ENCODE measurements at places on chromosomes 5 and 9.

GRCh38 chr5:149852641-149853330 is 91.8 kb downstream of the PDE6A start:
- DNase-seq: peak; percentile 66

GRCh38 chr9:36208521-36209253 is 18.0 kb downstream of the CLTA start:
- no peak for DNase-seq

GRCh38 chr9:88540251-88540763 is 5.3 kb downstream of the NXNL2 start:
- no peak for DNase-seq

DNA sequence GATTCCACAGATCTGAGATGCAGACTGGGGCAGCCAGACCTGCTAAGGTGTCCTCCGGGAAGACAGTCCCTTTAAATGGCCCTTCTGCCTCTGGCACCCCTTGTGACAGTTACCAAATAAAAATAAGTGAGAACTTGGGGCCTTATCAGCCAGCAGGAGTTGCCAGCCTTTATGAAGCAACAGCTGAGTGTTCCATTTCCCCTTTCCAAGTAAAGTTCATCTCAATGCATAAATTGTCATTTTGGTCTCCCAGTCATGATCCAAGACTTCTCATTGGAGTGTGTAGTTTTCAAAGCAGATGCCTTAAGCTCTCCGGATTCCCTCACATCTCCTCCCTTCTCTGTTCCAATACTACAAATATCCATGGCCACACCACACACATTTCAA is 4.1 kb downstream of the PTCH1 start:
- DNase-seq: no peak

GRCh38 chr5:179438011-179438441 is 92.8 kb upstream of the ADAMTS2 start:
- DNase-seq: no peak

GRCh38 chr9:27548055-27548741 is 18.6 kb upstream of the MOB3B start:
- no peak for DNase-seq

- DNase-seq: no peak
Observed at GRCh38 chr9:123081824-123082223, 48.4 kb downstream of the GPR21 start.

DNA sequence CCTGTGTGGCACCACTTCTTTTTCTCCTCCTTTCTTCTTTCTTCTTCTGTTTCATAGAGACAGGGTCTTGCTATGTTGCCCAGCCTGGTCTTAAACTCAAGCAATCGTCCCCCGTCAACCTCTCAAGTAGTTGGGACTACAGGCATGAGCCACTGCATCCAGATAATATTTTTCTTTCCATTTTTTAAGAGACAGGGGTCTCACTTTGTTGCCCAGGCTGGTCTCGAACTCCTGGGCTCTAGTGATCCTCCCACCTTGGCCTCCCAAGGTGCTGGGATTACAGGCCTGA is 47.4 kb upstream of the IER5L start:
- no peak for DNase-seq

GRCh38 chr5:107671742-107672210 is 1.0 kb upstream of the EFNA5 start:
- DNase-seq: peak; percentile 68

GRCh38 chr5:4883360-4883759 is 256.8 kb upstream of the ADAMTS16 start:
- DNase-seq: no peak

GRCh38 chr9:130498918-130499698 is 54.3 kb downstream of the ASS1 start:
- DNase-seq: peak; percentile 16

- no peak for DNase-seq
Observed at GRCh38 chr9:93532141-93532540, 44.2 kb upstream of the PHF2 start.

DNA sequence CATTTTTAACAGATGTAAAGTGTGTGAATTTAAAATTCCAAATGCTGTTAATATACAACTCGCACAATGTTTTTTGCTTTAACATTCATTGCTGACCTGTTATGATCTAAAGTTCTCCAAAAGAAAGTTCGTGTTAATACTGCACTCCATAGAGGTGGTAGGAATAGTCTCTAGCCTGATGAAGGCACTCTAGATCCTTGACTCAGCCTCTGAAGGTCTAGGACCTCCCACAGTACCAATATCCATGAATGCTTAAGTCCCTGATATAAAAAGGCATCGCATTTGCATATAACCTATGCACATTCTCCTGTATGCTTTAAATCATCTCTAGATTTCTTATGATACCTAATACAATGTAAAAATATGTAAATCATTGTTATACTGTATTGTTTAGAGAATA is 213.6 kb downstream of the EFNA5 start:
- DNase-seq: no peak

DNA sequence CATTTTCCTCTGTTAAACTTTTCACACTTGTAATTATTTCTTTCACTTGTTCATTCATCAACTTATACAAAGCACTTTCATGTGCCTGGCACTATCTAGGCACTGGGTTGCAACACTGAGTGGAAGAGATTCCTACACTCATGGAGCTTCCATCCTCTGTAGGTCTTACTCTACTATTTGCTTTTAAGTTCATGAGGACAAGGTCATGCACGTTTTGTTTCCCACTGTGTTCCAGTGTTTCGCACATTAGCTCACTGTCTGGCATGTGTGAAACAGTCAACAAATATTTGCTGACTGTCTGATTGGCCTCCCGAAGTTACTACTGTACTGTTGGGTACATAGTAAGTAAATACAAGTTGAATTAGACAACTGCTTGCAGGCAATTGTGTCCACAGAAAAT is 87.9 kb upstream of the IFNK start:
- no peak for DNase-seq

DNA sequence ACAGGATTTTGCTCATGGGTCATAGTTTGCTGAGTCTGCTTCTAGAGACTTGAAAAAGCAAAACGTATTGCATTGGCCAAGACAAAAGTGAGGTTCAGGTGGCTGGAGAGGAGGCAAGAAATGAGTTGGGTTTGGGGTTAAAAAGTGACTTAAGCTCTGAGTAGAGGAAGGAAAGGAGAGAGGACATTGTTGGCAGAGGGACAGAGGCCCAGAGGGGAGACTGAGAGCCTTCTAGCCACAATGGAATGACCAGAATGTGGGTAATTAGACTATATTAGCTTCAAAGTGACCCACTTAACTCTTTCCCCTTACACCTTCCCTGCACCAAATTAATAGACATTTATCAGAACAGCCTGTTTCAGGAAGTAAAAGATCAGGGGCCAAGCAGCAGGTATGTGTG is 188.4 kb downstream of the ZNF462 start:
- no peak for DNase-seq

- no peak for DNase-seq
Observed at GRCh38 chr9:128175102-128175563, 15.1 kb downstream of the BBLN start.

DNA sequence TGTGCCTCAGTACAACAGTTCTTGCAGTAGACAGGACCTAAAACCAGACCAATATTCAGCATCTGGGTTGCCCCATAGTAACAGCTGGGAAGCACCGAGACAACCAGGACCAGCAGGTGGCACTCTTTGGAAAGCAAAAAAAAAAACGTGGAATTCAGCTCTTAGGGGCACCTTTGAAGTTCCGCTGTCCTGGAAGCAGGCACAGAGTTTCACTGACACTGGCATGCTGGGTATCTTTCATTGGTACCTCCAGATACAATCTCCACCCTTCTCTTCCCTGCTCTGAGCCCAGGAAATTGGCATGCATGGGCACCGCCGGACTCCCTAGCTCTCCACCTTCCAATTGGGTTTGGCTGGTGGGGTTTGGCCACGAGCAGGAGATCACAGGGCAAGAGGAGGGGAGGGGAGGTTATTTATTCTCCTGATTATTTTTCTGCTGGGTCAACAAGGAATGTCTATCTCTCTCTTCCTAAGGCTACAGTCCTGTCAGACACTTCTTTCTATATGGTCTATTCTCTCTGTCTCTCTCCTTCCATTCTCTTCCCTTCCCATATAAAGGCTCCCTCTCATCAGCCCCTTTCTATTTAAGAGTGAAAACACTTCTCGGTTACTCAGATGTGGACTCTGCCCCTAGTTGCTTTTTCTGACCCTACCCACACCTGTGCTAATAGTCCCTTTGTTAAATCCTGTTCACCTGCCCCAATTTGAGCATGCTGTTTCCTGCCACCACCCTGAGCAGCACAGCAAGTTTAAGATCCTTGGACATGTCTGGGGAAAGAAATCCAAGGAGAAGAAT is 1.9 kb upstream of the IDNK start:
- no peak for DNase-seq

DNA sequence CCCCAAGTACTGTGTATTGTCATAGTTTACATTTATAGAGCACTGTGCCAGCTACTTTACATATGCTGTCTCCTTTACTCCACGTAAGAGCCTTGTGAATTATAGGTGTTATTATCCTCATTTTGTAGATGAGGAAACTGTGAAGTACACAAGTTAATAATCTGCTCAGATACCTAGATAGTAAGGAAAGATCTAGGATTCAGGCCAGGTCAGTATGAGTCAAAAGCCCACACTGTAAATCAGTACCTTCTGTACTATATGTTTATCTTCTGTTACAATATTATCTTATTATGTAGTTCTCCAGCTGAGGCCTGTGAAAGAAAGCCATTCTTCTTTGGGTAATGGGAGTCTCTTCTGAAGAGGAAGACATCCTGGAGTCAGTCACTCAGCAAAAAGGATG is 72.4 kb upstream of the TLX3 start:
- no peak for DNase-seq

DNA sequence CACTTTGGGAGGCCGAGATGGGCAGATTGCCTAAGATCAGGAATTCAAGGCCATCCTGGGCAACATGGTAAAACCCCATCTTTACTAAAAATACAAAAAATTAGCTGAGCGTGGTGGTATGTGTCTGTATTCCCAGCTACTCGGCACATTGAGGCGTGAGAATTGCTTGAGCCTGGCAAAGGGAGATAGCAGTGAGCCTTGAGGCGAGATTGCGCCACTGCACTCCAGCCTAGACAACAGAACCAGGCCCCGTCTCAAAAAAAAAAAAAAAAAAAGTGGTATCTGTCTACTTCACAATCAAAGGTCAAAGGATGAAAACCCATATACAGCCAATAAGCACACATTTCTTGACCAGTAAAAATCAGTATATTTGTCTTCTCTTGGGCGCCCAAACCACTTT is 728.5 kb upstream of the ADAMTS16 start:
- DNase-seq: no peak

- no peak for DNase-seq
Observed at GRCh38 chr5:36897616-36898015, 21.0 kb downstream of the NIPBL start.

DNA sequence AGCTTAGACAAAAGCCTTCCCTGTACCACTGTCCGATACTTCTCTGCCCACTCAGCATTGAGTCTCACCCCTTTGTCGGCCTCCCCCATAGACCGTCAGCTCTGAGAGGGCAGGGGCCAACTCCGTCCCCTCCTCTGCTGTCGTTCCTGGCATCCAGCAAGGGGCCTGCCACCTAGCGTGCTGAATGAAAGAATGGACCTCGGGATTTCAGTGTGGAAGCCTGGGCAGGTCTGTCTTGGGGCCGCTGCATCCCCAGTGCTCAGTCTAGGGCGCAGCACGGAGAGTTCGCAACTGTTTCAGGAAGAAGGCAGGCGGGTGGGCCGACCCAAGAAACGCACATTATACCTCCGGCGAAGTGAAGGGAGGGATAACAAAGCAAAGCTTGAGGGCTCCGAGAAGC is 1.5 kb upstream of the TOR1B start:
- no peak for DNase-seq

DNA sequence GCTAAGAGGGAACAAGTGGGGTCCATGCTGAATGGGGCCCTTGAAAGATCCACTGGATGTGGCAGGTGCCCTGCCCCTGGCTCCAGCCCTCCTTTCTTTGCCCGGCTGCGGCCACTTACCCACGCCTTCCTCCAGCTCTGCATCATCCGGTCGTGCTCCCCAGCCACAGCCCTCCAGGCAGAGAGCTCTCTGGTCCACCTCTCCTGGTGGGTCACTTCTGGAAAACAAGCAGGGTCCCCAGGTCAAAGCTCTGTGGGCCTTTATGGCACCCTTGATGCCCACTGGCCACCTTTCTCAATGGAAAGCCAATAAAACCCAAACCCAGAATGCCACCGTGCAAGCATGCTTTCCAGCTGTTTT is 45.0 kb downstream of the SECISBP2 start:
- DNase-seq: no peak

GRCh38 chr9:121738411-121738810 is 87.0 kb downstream of the DAB2IP start:
- no peak for DNase-seq

DNA sequence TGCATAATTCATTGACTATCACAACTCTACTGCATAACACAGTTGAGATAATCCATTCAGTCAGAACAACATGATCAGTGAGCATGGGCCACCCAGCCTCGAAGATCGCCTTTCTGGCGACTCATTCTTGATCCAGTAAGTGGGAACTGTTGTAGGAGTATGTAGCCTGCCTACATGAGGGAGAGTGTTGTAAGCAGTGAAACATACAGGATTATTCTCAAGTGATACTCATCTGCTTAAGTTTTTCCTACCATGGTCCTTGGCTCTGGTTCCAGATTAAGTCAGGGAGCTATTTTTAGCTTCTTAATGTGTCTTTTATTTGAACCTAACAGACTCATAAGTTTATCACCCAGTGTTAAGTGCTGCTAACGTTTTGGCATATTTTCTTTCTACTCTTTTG is 44.0 kb downstream of the TNPO1 start:
- DNase-seq: no peak

GRCh38 chr9:74742792-74743730 is 144.7 kb downstream of the TRPM6 start:
- DNase-seq: no peak

- no peak for DNase-seq
Observed at GRCh38 chr5:50905996-50906570, 239.6 kb downstream of the PARP8 start.

- no peak for DNase-seq
Observed at GRCh38 chr5:172364773-172365172, 81.2 kb upstream of the UBTD2 start.

- DNase-seq: no peak
Observed at GRCh38 chr5:64292611-64293215, 127.1 kb downstream of the RNF180 start.

DNA sequence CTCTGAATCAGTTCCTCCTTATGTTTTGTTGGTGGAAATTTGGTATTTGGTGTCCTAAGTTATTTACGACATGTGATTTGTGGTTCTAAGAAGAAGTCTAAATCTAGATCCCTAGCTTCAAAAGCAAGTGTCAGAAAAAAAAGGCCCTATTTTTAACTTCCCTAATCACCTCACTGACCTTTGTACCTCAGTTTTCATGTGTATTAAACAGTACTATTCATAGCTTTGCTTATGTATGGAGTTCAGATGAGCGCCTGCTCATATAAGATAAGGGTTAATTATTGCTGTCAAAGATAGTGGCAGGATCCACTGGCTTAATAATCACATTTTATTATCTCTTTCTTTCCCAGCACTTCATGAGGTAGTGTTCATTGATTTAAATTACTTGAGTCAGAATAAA is 318.2 kb downstream of the PARP8 start:
- no peak for DNase-seq

DNA sequence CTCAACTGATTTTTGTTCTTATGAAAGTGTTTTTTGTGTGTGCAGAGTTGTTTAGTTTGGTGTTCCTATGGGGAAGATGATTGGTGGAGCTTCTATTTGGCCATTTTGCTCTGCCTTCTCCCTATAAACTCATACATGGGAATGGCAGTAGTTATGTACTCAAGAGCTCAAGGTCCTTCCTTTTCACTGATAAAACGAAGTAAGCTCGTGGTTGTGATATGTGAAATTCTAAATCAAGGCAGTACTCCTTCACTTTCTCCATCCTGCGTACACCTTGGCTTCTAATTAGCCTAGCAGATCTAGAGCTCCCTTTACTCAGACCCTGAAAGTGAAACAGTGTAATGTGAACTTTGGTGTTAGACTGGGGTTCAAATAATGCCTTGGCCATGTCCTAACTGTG is 159.3 kb upstream of the TNC start:
- no peak for DNase-seq
